Hematopoietic multipotent progenitor cell treated with erythropoietin and hydrocortisone succinate and interleukin-3 and kit ligand, for 15 days (in vitro differentiated cells): ENCODE measurements at places on chromosomes 13 and 19.
A peak's percentile ranks its signal among the peaks of the same experiment; 100 is the strongest.

- DNase-seq = no peak
These were observed 33.7 kb downstream of the INTS6 start for GRCh38 chr13:51419001-51419636.

DNA sequence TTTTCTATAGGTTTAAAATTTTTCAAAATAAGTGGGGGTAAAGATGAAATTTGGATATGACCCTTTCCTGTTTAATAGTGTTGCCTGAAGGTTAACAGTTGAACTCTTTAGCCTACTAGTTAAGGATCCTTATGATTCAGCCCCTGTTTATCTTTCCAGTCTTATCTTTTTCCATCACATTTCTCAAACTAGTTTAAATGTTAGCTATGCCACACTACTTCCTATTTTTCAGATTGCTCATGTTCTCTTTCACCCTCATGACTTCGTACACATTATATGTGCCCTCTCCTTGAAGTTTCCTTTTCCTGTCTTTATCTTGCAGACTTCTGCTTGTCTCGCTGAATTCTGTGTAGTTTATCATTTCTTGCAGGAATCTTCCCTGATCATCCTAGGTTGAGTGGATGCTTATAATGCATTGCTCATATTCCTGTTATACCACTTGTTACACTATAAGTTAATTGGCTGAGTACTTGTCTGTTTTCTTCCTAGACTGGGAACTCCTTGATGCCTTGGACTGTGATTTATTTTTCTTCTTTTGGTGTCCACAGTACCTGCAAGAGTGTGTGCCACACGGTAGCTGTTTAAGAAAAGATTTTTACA is 86.7 kb downstream of the FNDC3A start:
- DNase-seq = peak; percentile 24

DNA sequence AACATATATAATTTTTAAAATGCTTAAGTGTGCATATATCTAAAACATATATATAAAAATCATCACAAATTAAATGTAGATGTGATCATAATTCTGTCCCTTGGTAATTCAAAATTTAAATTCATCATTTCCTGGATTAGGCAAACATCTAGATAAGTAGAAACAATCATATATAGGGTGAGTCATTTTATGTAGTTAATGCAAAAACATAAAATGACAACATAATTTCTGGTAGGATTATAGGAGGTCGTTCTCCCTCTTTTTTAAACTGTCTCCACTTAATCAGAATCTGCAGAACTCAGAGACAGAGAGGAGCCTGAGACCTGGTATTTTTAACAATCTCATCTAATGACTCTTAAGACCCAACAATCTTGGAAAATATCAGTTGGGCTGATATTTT is 333.4 kb downstream of the KCTD12 start:
- DNase-seq = no peak

GRCh38 chr13:76380446-76381065 is 505.6 kb downstream of the KCTD12 start:
- no peak for DNase-seq

- DNase-seq = no peak
These were observed 505 bp upstream of the SHKBP1 start for GRCh38 chr19:40576151-40576584.

- DNase-seq = no peak
These were observed 13.7 kb downstream of the ANKRD27 start for GRCh38 chr19:32661318-32661717.

DNA sequence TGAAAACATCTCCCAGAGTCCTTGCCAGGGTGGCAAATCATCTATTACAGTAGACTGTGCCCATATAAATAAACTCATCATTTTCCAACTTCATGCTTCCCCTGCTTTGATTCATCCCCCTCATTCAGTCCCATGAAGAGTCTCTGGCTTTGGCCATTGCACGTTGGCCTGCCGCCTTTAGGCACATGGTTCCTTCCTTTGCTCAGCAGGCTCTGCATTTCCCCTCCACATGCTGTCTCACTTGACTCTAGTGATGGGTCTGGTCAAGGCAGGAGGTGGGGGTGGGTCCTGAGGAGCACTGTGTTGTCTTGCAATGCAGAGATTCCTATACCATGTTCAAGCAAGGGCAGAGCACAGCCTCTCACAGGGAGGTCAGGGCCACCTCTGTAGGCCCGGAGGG is 48.8 kb upstream of the ARGLU1 start:
- DNase-seq = no peak

- peak; percentile 37 for DNase-seq
These were observed at the start of gene PMIS2 for GRCh38 chr19:35585848-35586247. Gene PMIS2 (plus strand): TSS chr19:35586173. CDS start chr19:35586260, 87 bp downstream.

GRCh38 chr13:60139272-60139671 is 24.5 kb downstream of the DIAPH3 start:
- DNase-seq = no peak

DNA sequence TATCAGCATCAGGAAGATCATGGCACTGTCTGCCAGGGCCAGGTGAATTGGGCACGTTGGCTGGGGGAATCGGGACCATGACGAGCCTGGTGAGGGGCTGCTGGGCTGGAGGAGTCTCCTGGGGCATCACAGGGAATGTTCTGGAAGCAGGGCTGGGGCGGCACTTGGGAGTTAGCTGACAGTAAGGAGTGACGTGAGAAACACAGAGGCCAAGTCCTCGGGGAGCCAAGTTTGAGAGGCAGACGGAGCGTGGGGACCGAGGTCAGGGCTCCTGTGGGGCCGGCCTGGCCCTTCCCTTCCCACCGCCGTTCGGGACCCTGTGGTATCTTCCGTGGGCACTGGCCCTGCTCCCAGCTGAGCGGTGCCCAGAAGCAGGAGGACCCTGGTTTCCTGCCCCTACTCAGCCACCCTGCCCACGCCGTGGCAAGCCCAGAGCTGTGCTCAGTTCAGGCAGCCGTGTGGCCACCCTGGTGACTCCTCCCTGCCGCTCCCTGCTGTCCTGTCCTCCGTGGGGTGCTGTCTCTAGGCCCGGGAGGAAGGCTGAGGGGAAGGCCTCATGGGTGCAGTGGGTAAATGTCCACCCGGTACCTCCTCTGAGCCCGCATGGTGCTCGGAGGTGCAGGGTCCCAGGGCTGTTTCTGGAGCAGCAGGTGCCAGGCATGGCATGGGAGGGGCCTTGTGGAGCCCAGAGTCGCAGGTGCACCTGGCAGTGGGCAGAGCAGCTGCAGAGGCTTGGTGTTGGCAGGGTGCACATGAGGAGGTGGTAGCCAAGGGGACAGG is 25.2 kb downstream of the CRTC1 start:
- DNase-seq = no peak

- no peak for DNase-seq
These were observed 2.7 kb upstream of the ZFP82 start for GRCh38 chr19:36420961-36421748.

- DNase-seq = no peak
These were observed 8.2 kb upstream of the ZNF527 start for GRCh38 chr19:37362733-37363132.

GRCh38 chr13:21932578-21932977 is 261.7 kb downstream of the FGF9 start:
- DNase-seq = no peak

GRCh38 chr13:61406275-61406674 is 9.4 kb downstream of the PCDH20 start:
- DNase-seq = no peak

GRCh38 chr13:95455782-95456181 is 96.7 kb upstream of the CLDN10 start:
- DNase-seq = no peak

GRCh38 chr13:111546921-111547675 is 226.7 kb downstream of the TEX29 start:
- DNase-seq = no peak

DNA sequence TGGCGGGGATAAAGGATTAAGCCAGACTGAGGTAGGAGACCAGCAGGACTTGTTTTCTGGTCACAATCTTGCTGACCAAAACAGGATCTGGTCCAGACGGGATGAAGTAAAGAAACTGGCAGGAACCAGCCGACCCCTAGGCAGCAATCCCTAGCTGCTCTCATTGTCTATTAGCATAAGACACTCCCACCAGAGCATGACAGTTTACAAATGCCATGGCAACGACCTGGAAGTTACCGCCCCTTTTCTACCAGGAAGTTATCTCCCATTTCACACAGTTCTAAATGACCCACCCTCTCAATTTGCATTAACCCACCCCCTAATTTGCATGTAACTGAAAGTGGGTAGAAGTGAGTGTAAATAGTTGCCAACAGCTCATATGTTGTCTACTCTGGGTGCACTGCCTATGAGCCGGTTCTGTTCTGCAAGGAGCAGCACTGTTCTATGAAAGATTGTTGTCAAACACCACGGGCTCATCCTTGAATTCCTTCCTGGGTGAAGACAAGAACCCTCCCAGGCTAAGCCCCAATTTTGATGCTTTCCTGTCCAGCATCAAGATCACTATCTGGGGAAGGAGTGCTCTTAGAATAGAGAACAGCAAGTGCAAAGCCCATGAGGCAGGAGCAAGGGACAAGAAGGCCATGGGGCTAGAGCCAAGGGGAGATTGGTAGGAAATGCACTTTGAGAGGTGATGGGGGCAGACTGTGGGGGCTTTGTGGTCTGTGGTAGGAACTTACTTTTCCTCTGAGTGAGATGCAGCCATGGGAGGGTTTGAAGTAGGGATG is 13.9 kb upstream of the FBXO27 start:
- DNase-seq = peak; percentile 13

- no peak for DNase-seq
These were observed 50.3 kb upstream of the MCF2L start for GRCh38 chr13:112918746-112919145.

DNA sequence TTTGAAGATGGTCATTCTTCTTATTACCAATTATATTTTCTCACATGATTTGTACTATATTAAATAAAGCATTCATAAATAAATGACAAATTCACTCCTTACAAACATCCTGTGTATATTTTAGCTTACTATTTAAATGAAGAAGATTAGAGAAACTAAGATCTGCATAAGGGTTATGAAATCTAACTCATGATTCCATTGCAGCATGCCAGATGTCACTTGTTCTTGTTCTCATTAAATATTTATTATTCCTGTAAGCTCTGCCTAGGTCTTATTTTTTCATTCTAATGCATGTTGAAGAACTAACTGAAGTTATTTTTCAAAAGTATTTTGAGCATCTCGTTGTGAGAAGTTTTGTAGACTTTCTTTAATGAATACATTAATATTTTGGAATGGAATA is 18.3 kb downstream of the NUP58 start:
- no peak for DNase-seq

DNA sequence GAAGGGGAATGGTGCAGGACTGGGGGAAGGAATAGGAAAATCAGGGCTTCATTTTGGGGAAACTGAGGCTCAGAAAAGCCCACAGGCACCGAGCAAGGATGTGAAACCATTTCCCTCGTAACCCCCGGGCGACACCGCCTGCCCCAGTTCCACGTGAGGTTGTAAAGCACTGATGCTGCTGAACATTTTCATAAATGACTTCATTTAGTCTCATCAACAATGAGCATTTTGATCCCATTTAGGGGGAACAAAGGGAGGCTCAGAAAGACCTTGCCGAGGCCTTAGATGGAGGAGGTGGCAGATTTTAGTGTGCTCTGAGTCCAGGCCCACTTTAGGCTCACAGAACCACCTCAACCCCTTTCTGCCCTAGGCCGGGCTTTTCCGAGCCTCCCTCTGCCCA is 20.5 kb upstream of the FBXO27 start:
- DNase-seq = no peak

DNA sequence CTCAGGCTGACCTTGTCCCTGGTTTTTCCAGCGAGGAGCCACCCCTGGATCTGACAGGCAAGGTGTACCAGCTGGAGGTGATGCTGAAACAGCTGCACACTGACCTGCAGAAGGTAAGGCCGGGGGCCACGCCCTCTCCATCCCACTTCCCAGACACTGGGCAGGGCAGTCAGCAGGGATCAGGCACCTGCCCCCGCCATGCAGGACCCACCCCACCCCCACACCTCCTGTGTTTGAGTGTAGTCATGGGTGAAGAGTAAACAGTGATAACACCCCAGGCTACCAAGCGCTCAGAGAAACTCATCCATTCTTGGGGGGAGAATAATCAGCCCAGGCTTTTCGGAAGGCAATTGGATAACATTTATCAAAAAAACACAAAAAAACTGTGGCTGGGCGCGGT is 19.9 kb downstream of the DPF1 start:
- no peak for DNase-seq

GRCh38 chr19:40229484-40229883 is 3.0 kb upstream of the CCNP start:
- DNase-seq = no peak

- DNase-seq = no peak
These were observed 62.2 kb downstream of the ERCC5 start for GRCh38 chr13:102907886-102908515.

GRCh38 chr13:44364345-44365000 is 9.2 kb upstream of the SERP2 start:
- DNase-seq = no peak

- DNase-seq = no peak
These were observed 11.6 kb upstream of the ZNF431 start for GRCh38 chr19:21130097-21130775.

- no peak for DNase-seq
These were observed 32.7 kb upstream of the SOX1 start for GRCh38 chr13:112034231-112034630.
